Ureter (tissue), 1 donor: ENCODE measurements at places on chromosomes 12 and 14. TPM values are rescaled to one million over a fixed set of nuclear protein-coding genes. Genes with fewer than 3 reads are reported as not detected.
A peak's percentile ranks its signal among the peaks of the same experiment; 100 is the strongest.

DNA sequence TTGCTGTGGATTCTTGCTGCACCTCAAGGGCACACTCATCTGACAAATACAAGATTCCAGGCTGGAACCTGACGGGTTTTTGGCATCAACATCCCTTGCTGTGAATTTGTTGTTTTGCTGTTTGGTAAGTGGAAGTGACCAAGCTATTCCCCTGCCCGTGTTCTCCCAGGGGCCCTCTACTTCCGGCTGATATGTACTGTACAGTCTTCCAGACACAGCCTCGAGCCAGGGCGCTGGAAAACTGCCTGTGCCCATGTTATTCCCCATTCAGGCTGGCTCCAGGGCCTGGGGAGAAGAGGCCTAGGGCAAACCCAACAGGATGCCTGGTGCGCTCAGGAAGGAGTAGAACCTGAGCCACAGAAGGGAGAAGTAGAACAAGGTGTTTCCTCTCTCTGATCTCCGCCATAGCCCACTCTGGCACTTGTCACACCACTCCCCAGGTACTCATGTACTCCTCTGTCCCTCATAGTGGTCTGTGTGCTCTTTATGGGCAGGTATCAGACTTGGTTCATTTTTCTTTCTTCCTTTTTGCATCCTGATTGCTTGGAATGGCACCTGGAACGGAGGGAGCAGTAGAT lies 67.8 kb upstream of the LTA4H start:
- no peak for DNase-seq

DNA sequence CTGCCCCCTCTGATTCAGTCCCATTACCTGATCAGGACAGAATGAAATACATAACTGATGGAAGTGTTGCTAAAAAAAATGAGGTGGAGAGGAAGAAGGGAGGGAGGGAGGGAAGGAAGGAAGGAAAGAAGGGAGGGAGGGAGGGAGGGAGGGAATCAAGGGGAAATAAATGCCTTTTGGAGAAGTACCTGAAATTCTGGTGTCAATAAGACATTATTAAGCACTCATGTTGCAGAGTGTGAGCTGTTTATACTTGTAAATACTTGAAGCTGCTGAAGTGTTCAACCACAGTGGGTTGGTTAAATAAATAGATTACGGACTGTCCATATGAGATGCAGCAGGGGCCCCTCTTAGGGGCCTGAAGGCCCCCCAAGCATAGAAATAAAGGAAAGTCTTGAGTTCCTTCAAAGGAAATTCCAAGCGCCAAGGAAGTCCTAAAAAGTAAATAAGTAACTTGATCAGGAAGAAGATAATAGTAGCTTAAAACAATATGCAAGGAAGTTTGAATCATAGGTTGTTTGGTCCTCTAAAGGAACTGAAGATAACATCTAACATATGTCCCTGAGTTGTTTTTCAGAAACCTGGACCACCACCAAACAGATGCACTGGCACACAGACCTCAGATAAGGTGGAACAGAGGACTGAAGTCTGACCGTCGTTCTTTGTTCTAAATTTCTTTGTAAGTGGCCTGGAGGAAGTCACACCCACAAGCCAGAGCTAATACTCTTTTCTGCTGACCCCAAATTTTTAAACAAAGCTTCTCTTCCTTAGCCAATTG lies 110.8 kb downstream of the SEC23A start:
- DNase-seq: no peak

- peak; percentile 82 for DNase-seq
Observed at GRCh38 chr12:7935590-7936581, at the start of gene SLC2A3. SLC2A3 (minus strand) TSS chr12:7936187; CDS start chr12:7936034, 153 bp downstream.

- DNase-seq: no peak
Observed at GRCh38 chr14:49050822-49051221, 535.4 kb downstream of the RPS29 start.

Gene GPHN
- total RNA-seq: 47.5 TPM

Gene USP15
- 91.1 TPM for total RNA-seq

DNA sequence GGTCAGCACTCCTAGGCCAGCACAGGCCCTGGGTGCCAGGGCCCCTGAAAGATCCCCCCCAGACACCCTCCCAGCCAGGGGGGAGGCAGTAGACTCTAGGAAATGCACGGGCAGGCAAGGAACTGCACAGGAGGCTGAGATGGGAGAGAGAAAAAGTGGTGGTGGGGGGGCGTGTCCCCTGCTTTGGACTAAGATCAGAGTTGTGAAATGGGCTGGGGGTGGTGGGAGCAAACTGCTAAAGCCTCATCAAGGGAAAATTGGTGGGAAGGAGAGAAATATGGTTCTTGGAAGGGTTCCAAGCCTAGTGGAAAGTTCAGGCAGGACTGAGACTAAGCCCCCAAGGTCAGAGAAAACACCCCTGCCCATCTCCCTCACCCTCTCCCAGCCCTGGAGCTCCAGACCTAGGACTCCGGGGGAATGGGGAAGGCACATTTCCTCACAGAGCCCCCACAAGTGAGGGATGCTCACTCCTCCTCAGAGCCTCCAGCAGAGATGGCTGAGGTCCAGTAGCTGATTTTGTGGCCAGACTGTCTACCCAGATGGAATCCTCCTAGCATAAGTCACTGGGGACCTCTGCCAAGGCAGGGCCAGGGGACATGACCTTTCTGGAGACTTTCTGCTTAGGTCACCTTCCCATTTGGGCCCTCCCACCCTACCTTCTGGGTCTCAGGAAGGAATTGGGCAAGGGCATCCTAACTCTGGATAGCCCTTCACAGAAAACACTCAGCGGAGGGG lies 29.8 kb downstream of the FIGNL2 start:
- no peak for DNase-seq
